NCI-H1105 treated with DMSO at 0.1 percent for 48 hours (cell line): ENCODE measurements at places on chromosomes 1 and 21.

DNA sequence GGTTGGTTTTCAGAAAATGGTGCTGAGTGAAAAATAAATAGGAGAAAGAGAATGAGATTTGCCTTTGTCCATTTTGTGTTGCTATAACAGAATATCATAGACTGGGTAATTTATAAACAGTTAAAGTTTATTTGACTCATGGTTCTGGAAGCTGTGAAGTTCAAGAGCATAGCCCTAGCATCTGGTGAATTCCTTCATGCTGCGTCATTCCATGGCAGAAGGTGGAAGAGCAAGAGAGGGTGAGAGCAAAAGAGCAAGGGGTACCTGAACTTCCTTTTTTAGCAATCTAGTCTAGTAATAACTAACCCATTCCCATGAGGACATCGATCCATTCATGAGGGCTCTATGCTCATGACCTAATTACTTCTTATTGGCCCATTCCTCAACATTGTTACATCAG is 209.1 kb upstream of the ZP4 start:
- no peak for DNase-seq

GRCh38 chr1:78156805-78157521 is 111.2 kb downstream of the GIPC2 start:
- DNase-seq, result no peak

- no peak for DNase-seq
These were observed 1.4 kb downstream of the ACADM start for GRCh38 chr1:75725861-75726361.

GRCh38 chr1:185939142-185939541 is 205.0 kb downstream of the HMCN1 start:
- no peak for DNase-seq
